ENCODE measurements at places on chromosomes 6 and 20.

DNA sequence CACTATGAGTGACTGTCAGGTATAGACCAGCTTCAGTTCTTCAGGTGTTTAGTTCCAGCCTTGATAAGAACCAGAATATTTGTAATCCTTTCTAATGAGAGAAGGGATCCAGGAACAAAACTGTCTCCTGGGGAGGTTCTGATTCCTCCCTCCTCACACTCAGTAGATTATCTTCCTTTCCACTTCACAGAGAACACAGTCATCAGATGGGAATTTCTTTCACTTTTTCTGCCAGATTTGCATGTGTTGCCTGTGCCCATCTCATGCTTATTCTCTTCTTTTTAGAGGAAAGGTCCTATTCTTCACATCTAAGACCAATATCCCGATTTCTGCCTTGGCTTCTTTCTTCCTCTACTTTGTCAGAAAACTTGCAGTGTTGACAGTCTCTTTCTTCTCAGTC, 50.8 kb downstream of the CD109 start:
- no peak for DNase-seq

- no peak for DNase-seq
Measured at GRCh38 chr6:35728683-35729678, 7.9 kb upstream of the ARMC12 start.

DNA sequence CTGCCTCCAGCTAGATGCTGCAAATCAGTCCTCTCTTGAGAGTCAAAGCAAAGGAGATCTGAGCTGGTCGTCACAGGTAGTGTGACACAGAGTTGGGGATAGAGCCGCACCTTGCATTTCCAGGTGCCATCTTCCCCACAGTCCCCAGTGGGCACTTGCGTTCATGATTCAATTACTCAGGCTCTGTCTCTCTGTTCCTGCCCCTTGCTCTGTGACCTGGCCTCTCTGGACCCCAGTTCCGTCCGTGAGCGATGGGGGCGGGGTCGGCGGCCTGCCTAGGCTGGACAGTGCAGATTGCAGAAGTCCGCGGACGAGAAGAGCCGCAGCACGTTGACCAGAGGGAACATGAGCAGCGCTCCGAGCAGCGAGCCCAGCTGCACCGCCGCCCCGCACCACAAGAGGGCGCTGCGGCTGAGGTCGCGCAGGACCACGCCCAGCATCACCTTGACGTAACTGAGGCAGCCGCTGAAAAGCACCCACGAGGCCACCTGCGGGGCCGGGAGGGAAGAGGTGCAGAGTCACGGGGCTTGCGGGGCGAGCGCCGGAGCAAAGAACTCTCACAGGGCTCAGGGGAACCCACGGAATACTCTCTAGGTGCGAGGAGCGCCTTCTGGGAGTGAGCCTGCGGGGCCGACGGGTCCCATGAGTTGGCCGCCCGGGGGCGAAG, 7.4 kb downstream of the SLC52A3 start:
- peak; percentile 12 for DNase-seq

GRCh38 chr6:12653486-12653885, 63.1 kb upstream of the PHACTR1 start:
- no peak for DNase-seq

- no peak for DNase-seq
Measured at GRCh38 chr6:51514748-51515402, 572.5 kb downstream of the PKHD1 start.

GRCh38 chr6:129635396-129636130, 74.4 kb downstream of the ARHGAP18 start:
- no peak for DNase-seq

DNA sequence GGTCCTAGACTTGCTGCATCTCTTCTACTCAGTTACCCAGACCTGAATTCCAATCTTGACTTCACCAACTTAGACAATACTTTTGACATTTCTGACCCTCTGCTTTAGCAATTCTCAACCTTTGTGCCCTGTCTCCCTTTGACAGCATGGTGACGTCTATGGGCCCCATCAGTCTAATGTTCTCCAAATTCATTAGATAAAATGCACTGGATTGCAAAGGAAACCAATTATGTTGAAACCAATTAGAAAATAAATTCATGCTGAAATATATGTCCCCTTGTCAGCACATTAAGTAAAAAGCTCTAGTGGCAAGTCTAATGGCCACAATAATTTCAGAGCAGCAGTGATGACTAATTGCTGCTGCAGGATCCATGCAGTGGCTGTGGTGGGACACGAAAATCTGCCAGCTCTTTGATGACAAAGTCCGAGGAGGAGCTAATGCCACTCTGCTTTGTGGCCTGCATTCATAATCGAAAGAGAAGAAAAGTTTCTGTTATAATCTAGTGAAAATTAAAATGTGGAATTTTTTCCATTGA, 64.0 kb downstream of the BFSP1 start:
- no peak for DNase-seq

GRCh38 chr6:129124347-129124746, 241.4 kb downstream of the LAMA2 start:
- DNase-seq: no peak

DNA sequence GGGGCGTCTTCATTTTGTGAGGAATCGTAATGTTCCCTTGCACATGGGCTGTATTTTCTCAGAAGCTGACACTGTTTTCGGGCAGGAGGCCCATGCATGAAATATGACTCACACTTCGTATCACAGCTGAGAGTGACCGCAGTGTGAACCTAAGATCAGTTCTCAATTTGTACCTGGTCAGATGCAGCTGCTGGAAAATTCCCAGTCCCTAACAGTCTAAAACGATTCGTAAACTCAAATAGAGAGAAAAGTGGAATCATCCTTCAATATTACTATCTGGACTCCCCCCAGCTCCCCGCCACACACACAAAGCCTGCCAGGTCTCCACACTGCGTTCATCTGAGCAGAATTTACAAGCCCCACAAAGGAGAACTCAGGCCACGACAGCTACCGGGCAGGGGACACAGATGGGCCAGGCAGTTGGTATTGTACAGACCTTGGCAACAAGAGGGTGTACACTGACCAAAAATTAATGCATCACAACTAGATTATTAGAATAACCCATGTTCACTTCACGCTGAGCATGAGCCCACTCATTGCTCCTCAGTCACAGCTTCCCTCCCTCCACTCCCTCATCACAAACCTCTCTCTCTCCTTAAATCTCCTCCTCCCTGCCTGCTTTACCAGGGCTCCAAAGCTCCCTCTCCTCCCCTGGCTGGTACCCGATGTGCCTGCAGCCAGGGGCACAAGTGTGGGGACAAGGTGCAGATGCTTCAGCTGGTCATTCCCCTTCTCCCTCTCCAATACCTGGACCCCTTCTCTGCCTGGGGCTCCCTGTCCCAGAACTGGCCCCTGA, 488.4 kb downstream of the PREX1 start:
- no peak for DNase-seq

- no peak for DNase-seq
Measured at GRCh38 chr6:168155193-168155592, 76.2 kb upstream of the FRMD1 start.

GRCh38 chr6:31114541-31114878, at the start of gene PSORS1C1:
Gene PSORS1C1 (plus strand): TSS chr6:31114800. CDS start chr6:31129633, 14,833 bp downstream.
- DNase-seq: no peak

DNA sequence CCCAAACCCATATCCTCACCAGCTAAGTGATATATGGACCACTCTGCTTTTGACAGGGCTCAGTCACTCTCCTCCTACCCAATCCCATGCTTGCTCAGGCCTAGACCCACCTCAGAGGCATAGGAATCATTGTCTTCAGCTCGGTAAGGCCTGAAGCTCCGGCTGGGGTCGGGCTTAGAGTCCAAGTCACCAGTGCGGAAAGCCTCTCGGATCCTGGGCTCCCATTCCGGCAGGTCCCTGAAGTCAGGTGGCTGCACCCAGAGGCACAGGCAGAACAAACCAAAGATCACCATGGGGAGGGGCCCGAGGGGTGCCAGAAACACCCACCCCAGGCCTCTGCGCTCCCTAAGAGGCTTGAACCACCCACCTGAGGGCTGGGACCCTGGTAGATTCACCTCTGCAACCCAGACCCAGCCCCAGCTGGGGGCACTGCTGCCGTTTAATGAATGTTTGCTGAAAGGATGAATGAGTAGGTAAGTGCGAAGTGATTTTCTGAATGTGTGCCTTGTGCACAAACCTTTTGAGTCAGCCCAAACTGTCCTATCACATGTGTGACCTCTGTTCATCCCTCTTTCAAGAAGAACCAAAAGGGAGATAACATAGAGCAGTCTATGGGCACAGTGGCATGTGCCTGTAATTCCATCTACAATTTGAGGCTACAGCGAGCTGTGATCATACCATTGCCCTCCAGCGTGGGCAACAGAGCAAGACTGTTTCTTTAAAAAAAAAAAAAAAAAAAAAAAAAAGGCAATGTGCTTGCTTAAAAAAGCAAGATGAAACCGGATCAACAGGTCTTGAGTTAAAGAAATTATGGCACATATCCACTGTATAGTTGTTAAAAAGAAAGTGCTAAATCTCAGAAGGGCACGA, 39.3 kb upstream of the DSN1 start:
- no peak for DNase-seq

GRCh38 chr20:39878809-39879208, 810.2 kb downstream of the MAFB start:
- DNase-seq: no peak

- DNase-seq: no peak
Measured at GRCh38 chr6:21748343-21749056, 154.9 kb downstream of the SOX4 start.

DNA sequence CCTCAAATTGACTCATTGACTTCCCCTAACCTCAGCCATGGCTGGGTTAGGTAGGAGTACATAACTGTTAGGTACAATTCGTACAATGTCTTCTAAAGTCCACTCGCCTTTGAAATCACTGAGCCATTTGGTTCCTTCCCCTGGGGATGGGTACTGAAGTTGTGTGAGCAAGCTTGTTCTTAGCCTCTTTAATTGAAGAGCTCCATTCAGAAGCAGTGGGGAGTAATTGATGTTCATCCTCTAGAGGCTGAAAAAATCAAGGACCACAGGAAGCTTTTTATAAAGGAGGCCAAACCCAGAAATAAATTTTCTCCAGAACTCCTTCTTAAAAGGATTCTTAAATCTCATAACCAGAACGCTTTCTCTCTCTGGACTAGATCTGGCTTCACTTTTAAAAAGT, 60.6 kb downstream of the ANKS1A start:
- DNase-seq: no peak

DNA sequence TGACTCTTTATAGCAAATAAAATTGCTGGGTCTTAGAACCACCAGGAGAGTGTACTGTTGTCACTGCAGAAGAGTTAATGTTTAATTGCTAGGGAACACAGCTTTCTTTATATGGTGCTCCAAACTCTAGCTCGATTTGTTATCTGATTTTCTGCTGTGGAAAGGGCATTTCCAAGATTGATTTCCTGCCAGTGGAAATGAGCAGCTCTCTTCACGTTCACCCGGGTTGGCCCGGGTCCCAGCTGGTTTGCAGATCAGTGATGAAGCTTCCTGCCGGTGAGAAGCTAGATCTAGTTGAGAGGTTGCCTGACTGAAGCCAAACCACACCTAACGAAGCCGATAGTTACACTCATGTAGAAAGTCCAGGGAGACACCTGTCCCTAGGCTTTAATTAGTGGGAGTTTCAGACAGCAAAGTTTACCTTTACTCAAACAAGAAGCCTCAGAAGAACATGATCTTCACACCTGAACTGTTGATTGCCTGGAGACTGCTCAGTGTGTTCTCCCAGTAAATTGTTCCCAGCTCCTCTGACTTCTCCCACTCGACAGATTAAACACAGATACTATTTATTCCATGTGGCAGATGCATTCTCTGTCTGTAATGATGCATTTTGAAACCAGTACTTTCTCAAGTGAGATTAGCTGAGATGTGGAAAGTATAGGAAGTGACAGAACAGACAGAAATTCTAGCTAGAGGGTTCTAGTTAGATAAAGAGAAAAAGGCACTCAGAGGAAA, 27.8 kb downstream of the PAQR8 start:
- DNase-seq: no peak

GRCh38 chr6:128648022-128648598, 127.7 kb upstream of the PTPRK start:
- DNase-seq: no peak

GRCh38 chr6:54029187-54029586, 82.1 kb upstream of the MLIP start:
- DNase-seq: no peak

- DNase-seq: no peak
Measured at GRCh38 chr6:71326611-71327010, 38.0 kb downstream of the OGFRL1 start.

GRCh38 chr6:32095338-32096086, 13.6 kb downstream of the TNXB start:
- no peak for DNase-seq

GRCh38 chr6:15643542-15643941, 19.3 kb downstream of the DTNBP1 start:
- DNase-seq: no peak

DNA sequence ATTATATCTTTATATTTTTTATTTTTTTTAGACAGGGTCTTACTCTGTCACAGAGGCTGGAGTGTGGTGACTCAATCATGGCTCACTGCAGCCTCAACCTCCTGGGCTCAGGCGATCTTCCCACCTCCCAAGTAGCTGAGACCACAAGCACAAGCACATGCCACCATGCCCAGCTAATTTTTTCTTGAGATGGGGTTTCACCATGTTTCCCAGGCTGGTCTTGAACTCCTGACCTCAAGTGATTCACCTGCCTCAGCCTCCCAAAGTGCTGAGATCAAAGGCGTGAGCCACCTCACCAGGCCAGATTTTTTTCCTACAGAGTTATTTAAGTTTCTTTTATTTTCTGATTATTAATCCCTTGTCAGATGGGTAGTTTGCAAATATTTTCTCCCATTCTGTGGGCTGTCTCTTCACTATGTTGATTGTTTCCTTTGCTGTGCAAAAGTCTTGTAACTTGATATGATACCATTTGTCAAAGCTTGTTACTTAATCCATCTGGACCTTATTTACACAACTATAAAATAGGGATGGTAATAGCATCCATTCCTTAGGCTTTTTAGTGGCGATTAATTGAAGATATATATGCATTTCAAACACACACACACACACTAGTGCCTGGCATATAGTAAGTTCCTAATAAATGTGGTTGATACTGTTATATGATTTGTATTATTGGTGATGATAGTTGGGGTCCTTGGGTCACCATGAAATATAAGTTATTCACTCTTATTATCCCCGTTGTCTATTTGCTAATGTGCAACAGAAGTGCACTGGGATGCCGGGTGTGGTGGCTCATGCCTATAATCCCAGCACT, 187.1 kb downstream of the BCAS1 start:
- no peak for DNase-seq

GRCh38 chr20:55649254-55649653, 356.1 kb downstream of the CBLN4 start:
- DNase-seq: no peak

GRCh38 chr20:23147647-23147963, 61.5 kb upstream of the CD93 start:
- no peak for DNase-seq

DNA sequence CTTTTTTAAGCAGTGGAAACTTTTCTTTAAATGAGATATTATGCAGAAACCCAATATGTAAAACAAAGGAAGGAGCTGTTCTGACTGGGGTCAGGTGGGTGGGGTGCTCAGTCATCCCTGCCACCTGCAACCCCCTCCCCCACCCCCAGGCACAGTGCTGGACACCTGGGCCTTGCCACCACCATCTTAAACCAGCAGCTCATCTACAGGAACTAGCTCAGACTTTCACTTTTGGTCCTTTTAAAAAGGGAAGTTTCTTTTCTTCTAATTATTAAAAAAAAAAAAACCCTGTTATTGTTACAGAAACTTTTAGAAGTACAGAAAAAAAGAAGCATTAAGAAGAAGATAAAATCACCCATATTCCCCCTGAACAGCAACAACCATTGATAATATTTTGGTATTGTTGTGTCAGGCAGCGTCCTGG, 37.1 kb downstream of the PPP1R16B start:
- peak; percentile 62 for DNase-seq

All from stimulated activated CD4-positive, alpha-beta T cell treated with anti-CD3 and anti-CD28 coated beads, TNF-alpha, amount 100 ng/mL, for 1 hour (primary cell).